ENCODE measurements at places on chromosomes 7 and 10.

GRCh38 chr10:129135624-129136023 is 331.4 kb upstream of the MGMT start:
- DNase-seq: no peak

- no peak for DNase-seq
These were observed 62.6 kb downstream of the RBM20 start for GRCh38 chr10:110706690-110707098.

DNA sequence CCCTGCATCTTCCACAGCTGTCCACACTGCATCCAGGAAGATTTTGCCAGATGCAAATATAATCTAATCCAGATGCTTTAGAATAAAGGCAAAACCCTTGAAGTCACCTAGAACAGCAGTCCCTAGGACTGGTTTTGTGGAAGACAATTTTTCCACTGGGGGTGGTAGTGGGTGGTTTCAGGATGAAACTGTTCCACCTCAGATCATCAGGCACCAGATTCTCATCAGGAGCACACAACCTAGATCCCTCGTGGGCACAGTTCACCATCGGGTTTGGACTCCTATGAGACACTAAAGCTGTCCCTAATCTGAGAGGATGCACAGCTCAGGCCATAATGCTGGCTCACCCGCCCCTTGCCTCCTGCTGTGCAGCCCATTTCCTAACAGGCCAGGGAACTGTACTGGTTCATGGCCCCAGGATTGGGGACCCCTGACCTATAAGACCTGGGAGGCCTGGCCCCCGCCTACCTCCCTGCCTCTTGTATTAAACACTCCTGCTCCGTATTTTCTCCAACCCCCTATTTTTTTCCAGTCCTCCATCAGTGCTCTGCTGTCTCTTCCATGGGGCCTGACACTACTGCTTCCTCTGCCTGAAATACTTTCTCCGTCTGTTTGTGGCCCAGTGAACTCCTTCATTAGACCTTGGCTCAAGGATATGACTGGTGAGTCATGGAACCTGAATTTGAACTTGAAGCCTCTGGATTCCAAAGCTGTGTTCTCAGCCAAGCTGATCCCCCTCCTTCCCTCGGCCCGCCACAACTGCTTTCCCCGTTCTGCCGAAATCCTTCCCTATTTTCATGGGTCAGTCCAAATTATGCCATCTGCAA is 79.9 kb upstream of the RHEB start:
- no peak for DNase-seq

DNA sequence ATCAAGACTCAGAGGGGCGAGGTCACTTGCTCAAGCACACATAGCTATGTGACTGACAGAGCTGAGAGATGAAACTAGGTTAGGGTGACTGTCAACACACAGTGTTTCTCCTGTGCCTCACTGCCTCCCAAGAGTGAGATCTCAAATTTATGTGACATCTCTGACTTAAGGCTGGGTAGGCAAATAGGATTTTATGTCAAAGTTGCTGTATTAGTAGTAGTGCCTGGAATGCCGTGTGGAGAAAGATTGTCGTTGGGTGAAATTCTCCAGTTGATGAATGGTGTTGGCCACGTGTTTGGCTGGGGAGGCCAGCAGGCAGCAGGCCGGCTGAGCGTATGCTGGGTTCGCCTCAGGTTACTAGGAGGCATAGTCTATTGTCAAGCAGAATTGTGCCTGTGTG is 148.3 kb upstream of the BMPER start:
- no peak for DNase-seq

DNA sequence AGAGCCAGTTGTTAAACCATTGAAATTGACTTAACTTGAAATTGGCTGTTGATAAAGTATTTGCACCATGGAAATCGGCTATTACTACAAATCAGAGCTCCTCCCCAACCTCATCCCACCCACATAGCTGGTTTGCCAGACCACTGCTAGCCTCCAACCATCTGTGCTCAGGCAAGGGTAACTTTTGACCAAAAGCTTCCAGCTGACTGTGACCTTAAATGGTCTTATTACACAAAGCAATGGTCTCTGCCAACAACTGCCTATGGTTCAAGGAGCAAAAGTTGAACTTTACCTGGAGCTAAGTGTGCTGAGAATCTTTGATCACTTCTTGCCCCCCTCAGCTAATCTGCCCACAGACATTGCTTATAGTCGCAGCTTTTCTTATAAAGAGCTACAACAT is 48.5 kb upstream of the ADRB1 start:
- no peak for DNase-seq

- DNase-seq: no peak
These were observed 240.7 kb downstream of the FZD1 start for GRCh38 chr7:91504919-91505318.

GRCh38 chr10:118171861-118172260 is 125.1 kb upstream of the RAB11FIP2 start:
- DNase-seq: no peak

GRCh38 chr10:26858707-26859034 is 2.1 kb downstream of the ABI1 start:
- DNase-seq: no peak

GRCh38 chr10:51759896-51760534 is 60.6 kb upstream of the CSTF2T start:
- no peak for DNase-seq

GRCh38 chr10:3887404-3887803 is 102.4 kb upstream of the KLF6 start:
- no peak for DNase-seq

DNA sequence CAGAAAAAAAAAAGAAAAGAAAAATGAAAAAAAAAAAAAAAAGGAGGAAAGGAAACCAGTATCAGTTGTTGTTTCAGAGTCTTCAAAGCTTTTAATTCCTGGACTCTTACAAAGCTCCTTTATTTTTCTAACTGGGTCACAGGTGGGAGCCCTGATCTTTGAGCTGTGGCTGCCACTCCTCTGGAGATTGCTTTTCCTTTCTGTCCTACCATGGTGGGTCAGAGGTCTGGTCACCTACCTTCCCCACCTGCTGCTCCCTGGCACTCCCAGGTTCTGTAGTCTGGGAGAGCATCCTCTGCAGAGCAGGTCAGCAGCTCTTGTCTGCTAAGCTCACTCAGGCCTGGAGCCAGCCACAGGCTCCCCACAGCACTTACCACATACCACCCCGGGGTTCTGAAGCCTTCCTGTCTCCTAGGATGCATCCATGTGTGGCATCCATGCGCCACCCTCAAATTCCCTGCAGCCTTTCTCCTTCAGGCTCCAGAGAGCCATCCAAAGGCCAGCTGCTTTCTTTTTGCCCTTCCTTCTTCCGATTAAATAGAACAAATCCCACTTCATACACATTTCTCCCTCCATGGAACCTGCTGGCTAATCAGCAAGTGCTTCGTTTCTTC is 73.2 kb upstream of the TPK1 start:
- no peak for DNase-seq

DNA sequence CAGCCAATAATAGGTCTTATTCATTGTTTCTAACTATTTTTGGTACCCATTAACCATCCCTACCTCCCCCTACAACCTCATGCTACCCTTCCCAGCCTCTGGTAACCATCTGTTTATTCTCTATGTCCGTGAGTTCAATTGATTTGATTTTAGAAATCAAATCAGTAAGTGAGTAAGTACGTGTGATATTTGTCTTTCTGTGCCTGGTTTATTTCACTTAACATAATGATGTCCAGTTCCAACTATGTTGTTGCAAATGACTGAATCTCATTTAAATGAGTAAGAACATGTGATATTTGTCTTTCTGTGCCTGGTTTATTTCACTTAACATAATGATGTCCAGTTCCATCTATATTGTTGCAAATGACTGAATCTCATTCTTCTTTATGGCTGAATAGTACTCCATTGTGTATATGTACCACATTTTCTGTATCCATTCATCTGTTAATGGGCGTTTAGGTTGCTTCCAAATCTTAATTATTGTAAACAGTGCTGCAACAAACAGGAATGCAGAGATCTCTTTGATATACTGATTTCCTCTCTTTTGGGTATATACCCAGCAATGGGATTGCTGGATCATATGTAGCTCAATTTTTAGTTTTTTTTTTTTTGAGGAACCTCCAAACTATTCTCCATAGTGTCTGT is 49.7 kb upstream of the BICC1 start:
- DNase-seq: no peak

DNA sequence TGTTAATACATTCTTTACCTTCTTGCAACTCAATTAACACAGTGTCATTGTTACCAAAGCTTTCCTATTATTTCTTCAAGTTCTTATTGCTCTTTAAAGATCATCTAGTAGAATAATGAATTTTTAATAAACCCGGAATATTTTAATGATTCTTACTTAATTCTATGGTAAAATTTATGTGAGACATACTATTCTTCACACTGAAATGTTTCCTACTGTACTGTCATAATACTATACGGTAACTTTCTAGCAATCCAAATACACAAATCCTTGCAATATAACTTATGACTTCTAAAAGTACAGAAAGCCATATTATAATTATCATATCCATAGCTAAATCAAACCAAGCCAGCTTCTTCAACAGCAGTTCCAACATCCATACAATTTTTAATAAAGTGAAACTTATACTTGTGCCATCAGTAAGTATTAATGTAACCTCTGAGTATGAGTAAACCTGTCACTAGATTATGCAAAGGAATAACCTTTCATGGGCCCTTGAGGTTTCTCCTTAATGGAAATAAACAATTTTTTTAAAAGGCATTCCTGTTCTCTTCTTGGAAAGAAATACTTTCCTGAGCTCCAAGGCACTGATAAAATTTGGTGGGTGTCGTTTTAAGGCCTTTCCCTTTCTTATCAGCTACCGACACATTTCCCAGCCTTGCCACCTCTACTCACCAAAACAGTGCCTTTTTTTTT is 87.4 kb downstream of the IMMP2L start:
- no peak for DNase-seq

DNA sequence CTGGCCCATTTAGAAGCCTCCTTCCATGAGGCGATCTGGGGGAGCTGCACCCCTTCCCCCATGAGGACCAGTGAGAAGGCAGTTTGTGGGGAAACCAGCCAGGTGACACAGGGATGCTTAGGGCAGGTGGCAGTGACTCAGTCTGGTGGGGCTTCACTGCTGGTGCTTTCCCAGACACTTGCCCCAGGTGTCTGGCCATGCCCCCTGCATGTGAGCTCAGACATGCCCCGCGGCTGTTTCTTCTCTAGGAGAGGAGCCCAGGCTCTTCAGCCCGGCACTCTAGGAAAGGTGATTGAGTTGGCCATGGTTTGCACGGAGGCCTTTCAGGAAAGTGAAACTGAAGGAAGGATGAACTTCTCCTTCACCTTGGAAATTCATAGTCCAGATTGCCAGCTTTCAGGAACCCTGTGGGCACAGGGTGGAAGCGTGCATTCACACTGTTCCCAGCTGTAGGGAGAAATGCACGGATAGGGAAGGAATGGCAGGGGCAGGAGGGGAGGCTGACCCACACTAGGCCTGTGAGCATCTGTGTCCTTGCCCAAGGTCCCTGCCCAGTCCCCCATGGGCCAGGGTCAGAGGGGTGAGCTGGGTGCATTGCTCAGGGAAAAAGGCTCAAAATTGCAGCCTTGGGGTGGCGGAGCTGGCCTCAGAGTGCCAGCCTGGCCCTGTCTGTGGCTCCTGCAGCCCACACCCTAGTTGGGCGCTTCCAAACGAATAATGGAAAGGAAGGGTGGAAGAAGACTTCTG is 359.1 kb downstream of the GLRX3 start:
- DNase-seq: no peak

GRCh38 chr7:100493476-100494264 is 9.9 kb downstream of the NYAP1 start:
- DNase-seq: no peak

- no peak for DNase-seq
These were observed 9.8 kb upstream of the UMAD1 start for GRCh38 chr7:7630626-7631329.

GRCh38 chr10:114850126-114850525 is 28.5 kb downstream of the FHIP2A start:
- no peak for DNase-seq

- DNase-seq: no peak
These were observed 188.6 kb downstream of the AUTS2 start for GRCh38 chr7:69786730-69787395.

- no peak for DNase-seq
These were observed 151.3 kb downstream of the GALNT11 start for GRCh38 chr7:152176797-152177196.

- DNase-seq: no peak
These were observed 69.7 kb upstream of the PPP1R3C start for GRCh38 chr10:91702620-91703019.

- DNase-seq: no peak
These were observed 97.6 kb downstream of the TCERG1L start for GRCh38 chr10:131213741-131214505.

- DNase-seq: no peak
These were observed 167.8 kb downstream of the HDAC9 start for GRCh38 chr7:18663321-18663720.

DNA sequence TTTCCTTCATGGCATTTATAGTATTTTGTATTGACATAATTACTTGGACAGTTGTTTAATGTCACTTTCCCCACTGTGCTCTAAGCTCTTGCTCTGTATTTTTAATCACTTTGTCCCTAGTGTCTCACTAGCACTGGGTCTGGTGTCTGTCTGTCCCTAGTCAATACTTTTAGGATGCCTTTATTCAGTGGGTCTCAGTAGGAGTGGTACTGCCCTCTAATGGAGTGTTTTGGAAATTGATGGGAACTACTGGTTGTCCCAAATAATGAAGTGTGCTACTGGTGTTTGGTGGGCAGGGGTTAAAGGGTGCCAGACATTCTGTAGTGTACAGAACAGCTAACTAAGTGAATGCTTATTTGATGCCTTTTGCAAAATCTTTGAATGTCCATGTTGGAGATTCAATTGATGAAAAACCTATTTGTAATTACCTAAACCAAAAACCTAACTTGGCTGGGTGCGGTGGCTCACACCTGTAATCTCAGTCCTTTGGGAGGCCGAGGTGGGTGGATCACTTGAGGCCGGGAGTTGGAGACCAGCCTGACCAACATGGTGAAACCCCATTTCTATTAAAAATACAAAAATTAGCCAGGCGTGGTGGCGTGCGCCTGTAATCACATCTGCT is 33.3 kb downstream of the CDK14 start:
- DNase-seq: no peak

DNA sequence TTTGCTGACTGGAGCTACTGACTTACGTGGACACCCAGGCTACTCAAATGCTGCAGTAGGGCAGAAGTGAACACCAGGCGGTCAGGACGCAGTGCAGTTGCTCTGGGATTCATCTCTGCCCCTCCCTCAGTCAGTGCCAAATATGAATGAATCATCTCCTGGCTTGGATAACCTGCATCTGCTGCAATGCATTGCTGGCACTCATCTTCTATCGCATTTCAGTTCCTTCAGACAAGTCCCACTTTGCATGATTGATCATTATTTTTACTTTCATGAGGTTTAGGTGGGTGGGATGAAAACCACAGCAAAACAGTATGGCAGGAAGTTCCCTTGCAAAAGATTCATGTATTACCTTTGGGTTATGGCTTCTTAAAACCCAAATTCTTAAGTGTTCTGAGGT is 224.6 kb upstream of the NRP1 start:
- no peak for DNase-seq

DNA sequence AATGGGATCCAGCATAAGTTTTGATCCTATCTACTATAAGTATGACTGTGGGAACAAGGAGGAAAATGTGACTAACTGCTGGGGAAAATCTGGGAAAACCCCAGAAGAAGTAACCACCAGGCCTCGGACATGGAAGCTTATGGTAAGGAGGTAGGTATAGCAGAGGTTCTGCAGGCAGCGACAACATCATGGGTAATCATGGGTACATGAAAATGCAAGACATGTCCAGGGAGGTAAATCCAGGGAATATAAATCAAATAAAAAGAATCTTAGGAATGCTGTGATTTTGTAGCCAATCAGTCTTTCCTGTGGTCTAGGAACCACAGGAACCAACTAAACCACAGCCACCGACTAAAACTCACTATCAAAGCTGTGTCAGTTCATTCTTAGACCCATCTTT is 168.3 kb upstream of the NPY start:
- no peak for DNase-seq

Data from Right ventricle myocardium inferior (tissue), 1 donor.